ENCODE measurements at places on chromosomes 2 and 18. TPM values are rescaled to one million over a fixed set of nuclear protein-coding genes. Genes with fewer than 3 reads are reported as not detected.

Gene SPP2
- total RNA-seq, result not detected

Gene ALPP
- not detected for total RNA-seq

Gene WDFY1
- total RNA-seq, result 74.6 TPM

- no peak for DNase-seq
Observed at GRCh38 chr18:28149810-28150420, 27.0 kb downstream of the CDH2 start.

GRCh38 chr2:33706410-33706809 lies 107.3 kb upstream of the FAM98A start:
- DNase-seq, result no peak

- DNase-seq, result no peak
Observed at GRCh38 chr2:238703436-238703835, 144.4 kb upstream of the TWIST2 start.

- no peak for DNase-seq
Observed at GRCh38 chr2:236823041-236823629, 253.5 kb downstream of the ACKR3 start.

- DNase-seq, result peak; percentile 49
Observed at GRCh38 chr2:149768320-149768799, 180.8 kb upstream of the MMADHC start.

DNA sequence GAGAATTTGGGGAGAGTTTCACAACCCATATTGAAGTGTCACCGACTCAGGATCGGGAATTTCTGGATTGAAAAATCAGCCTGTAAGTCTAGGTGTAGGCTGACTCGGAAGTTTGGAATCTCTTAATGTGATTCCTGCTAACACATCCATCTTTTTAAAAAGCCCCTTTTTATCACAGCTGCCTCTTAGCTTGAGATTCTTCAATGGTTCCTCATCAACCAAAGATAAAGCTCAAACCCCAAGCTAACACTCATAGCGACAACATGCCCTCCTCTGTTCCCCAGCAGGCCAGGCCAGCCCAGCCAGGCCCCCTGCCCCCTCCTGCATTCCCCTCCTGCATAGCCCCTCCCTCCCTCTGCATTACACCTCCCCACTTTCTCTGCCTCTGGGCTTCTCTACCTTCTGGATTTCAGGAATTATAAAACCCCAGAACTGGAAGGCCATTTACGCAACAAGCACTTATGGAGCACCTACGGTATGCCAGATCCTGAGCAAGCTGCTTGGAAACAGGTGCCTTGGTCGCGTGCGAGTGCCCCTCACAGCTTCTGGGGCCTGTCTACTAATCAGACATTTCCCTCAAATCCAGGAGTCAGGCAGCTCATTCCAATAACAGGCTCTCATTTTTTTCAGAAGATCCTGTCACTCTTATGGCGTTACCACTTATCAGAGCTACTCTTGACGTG lies 63.4 kb downstream of the EMX1 start:
- DNase-seq, result peak; percentile 58

All from osteoblast (primary cell).